ENCODE measurements at places on chromosomes 13 and 19.

- H3K36me3 ChIP-seq: no peaks in the 10 kb centered on the region
- no peaks in the 10 kb centered on the region for H3K27me3 ChIP-seq
- H3K27ac ChIP-seq: no peak overlapping the region
- H3K4me1 ChIP-seq: peaks cover 21% of the 10 kb centered on the region
- DNase-seq: no peak
These were observed 9.5 kb downstream of the PIP5K1C start for GRCh38 chr19:3690551-3691371.

- H3K27ac ChIP-seq: no peak overlapping the region
- DNase-seq: no peak
- no peak overlapping the region for H3K4me3 ChIP-seq
These were observed 109.0 kb upstream of the SOX1 start for GRCh38 chr13:111957913-111958450.

DNA sequence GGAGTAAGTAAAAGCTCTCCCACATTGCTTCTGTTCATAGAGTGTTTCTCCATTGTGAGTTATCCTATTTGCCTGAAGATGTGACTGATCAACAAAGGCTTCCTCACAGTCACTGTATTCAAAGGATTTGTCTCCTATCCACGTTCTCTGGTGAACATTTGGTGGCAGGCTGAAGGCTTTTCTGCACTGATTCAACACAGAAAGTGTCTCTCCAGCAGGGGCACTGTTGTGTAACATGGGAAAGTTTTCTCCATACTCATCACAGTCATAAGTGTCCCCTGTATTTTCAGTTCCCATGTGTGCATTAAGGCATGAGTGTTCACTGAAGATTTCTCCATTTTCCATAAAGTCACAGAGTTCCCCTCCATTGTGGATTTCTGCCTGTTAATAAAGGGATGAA lies 17.6 kb downstream of the ZNF121 start:
- no peaks in the 10 kb centered on the region for H3K27me3 ChIP-seq
- H3K4me1 ChIP-seq: no peaks in the 10 kb centered on the region
- DNase-seq: no peak
- peaks cover 31% of the 10 kb centered on the region for H3K36me3 ChIP-seq

GRCh38 chr13:32663660-32664059 lies 77.4 kb downstream of the PDS5B start:
- no peak for DNase-seq
- no peaks in the 10 kb centered on the region for H3K27me3 ChIP-seq
- no peaks in the 10 kb centered on the region for H3K36me3 ChIP-seq
- no peak overlapping the region for H3K27ac ChIP-seq
- no peak overlapping the region for H3K4me3 ChIP-seq

DNA sequence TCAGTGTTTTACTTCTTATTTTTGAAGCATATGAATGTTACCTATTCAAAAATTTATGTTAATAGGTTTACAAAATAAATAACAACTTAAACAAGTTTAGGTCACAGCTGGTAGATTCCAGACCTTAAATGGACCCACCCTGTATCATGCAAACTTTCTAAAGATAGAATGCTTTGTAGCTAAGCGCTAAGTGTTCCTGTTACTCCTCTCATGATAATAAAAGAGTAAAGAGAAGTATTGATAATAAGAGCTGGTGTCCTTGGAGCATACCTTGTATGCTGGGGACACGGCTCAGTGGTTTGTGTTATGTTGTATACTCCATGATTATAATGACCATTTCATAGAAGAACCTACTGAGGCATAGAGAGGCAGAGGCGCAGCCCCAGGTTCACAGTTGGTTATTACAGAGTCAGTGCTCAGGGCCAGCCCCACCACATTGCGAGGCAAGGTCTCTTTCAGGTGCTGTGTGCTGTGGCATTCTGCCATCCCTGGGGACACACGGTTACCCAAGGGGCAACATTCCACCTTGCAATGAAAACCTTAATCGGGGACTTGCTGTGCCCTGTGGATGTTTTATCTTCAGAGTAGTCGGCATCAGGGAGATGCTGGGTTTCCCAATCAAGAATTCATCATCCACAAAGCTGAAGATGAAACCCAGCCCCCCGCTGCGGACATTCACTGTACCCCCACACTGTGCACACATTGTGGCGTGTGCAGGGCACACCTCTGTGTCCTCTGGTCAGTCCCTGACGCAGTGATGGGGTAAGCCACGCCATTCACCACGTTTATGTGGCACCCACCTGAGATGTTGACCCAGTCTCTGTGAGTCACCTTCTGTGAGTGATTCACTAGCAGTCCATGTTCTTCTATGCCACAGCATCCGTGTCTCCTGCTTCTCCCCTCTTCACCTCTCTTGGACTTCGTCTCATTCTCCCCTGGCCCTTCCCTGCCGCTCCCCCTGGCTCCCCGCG lies 186.7 kb downstream of the COL4A1 start:
- no peak overlapping the region for H3K4me3 ChIP-seq
- H3K36me3 ChIP-seq: no peaks in the 10 kb centered on the region
- H3K27ac ChIP-seq: no peak overlapping the region
- H3K4me1 ChIP-seq: no peaks in the 10 kb centered on the region
- DNase-seq: no peak

- no peak overlapping the region for H3K4me3 ChIP-seq
- no peaks in the 10 kb centered on the region for H3K27me3 ChIP-seq
- no peak overlapping the region for H3K27ac ChIP-seq
- no peak for DNase-seq
- H3K4me1 ChIP-seq: no peaks in the 10 kb centered on the region
These were observed 3.9 kb downstream of the F10 start for GRCh38 chr13:113126265-113127150.

- H3K27me3 ChIP-seq: no peaks in the 10 kb centered on the region
- H3K27ac ChIP-seq: no peak overlapping the region
- DNase-seq: no peak
- H3K4me3 ChIP-seq: no peak overlapping the region
- no peaks in the 10 kb centered on the region for H3K36me3 ChIP-seq
These were observed 88.9 kb downstream of the HS6ST3 start for GRCh38 chr13:96178759-96179158.

GRCh38 chr13:20501120-20501519 lies 24.5 kb downstream of the CRYL1 start:
- H3K4me3 ChIP-seq: no peak overlapping the region
- no peaks in the 10 kb centered on the region for H3K27me3 ChIP-seq
- no peak for DNase-seq
- H3K27ac ChIP-seq: no peak overlapping the region

GRCh38 chr19:35059006-35059798 lies 17.7 kb downstream of the HPN start:
- no peak overlapping the region for H3K27ac ChIP-seq
- no peaks in the 10 kb centered on the region for H3K36me3 ChIP-seq
- H3K4me3 ChIP-seq: no peak overlapping the region
- no peak for DNase-seq
- no peaks in the 10 kb centered on the region for H3K4me1 ChIP-seq
- no peaks in the 10 kb centered on the region for H3K27me3 ChIP-seq

DNA sequence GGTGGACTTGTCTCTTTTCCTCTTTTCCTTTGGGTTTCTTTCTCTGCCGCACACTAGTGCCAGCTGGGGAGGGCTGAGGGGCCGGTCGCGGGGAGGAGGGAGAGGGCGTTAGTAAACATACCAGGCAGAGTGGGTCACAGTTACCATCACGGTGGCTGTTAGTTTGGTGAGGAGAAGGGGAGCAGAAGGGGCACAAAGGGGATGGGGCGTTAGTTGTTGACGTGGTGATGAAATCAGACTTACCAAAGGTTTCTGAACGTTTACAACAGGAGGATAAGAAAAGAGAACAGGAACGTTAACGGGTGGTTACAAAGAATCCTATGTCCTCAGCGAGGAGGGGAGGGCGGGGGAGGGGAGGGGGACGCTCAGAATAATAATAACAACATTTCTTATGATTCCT lies 77.9 kb downstream of the PTPRS start:
- H3K27me3 ChIP-seq: no peaks in the 10 kb centered on the region
- no peak overlapping the region for H3K4me3 ChIP-seq
- H3K4me1 ChIP-seq: peaks cover 3% of the 10 kb centered on the region
- no peak for DNase-seq
- H3K36me3 ChIP-seq: no peaks in the 10 kb centered on the region

DNA sequence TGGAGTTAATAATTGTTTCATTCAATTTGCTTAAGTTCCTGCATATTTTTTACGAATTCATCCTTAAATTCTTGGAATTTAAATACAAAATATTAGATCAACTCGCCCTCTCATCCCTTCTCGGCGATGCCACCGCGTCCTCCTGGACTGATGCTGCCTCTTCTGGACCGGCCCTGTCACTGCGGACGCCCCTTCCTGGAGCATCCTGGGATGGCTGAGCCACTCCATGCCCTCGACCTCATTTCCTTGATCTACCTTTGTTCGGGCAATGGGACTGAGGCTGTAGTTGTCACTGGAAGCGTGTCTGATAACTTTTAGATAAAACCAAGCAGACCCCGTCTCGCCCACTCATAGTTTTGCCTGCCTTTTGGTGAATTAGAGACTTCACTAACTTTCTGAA lies 283.7 kb downstream of the TEX29 start:
- H3K27ac ChIP-seq: no peak overlapping the region
- no peaks in the 10 kb centered on the region for H3K36me3 ChIP-seq
- DNase-seq: no peak
- H3K4me3 ChIP-seq: no peak overlapping the region
- H3K4me1 ChIP-seq: no peaks in the 10 kb centered on the region
- H3K27me3 ChIP-seq: no peaks in the 10 kb centered on the region

- H3K36me3 ChIP-seq: no peaks in the 10 kb centered on the region
- H3K27ac ChIP-seq: no peak overlapping the region
These were observed 172.5 kb downstream of the DLEU7 start for GRCh38 chr13:50670847-50671496.

DNA sequence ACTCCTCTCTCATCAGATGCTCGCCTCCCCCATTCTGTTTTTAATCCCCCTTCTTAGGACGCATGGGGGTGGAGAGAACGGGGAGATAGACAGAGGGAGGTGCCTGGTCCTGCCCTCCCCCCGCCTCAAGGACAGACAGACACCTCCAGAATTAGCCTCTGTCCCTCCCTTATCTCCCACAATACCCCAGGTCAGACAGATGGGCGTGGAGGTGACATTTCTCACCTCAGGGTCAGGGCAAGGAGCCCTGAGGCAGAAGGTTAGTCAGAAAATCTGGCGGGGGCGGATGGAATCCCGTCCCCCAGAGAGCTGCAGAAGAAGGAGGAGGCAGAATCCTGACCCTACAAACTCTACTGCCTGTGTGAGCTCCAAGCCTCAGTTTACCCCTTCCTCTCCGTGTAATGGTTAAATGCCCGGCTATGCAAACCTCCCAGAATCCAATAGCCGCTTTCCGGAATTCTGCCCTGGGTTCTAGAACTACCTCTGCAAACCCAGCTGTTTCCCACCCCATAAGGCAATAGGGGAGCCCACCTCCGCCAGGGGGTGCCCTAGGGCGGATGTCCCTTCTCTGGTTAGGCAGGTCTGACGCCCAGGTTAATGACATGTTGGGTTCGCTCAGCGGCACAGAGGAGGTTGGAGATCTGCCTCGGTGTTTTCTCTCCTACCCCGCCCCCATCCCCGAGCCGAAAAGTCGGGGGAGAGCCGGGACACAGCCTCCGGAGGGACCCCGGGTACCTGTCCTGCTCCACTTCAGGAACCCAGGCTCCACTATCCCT lies 900 bp downstream of the PPP1R13L start:
- H3K27ac ChIP-seq: peak overlapping the region; percentile 96
- peak overlapping the region; percentile 56 for H3K4me3 ChIP-seq
- H3K27me3 ChIP-seq: no peaks in the 10 kb centered on the region
- peaks cover 91% of the 10 kb centered on the region for H3K4me1 ChIP-seq
- H3K36me3 ChIP-seq: no peaks in the 10 kb centered on the region

DNA sequence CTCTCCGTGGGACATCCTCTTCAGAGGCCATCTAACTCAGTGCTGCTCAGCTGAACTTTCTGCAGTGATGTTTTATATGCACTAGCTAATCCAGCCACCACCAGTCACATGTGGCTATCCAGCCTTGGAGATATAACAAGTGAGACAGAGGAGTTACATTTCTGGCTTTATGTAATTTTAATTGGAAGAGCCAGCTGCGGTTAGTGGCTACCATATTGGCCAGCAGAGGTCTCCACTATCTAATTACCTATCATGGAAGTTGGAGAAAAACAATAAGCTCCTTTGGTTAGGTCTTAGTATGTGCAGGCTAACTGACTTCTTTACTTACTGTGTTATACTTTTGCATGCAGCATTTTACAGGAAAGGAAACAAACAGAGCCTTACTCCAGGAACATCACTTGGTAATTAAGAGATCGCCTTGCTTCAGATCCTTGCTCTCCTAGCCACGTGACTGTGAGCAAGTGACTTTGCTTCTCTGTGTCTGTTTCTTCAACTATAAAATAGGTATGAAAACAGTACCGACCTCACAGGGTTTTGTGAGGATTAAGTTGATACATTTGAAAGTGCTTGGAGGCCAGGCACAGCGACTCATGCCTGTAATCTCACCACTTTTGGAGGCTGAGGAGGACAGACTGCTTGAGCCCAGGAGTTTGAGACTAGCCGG lies 1.6 kb upstream of the KLK10 start:
- H3K36me3 ChIP-seq: no peaks in the 10 kb centered on the region
- peaks cover 86% of the 10 kb centered on the region for H3K4me1 ChIP-seq
- peak overlapping the region; percentile 89 for H3K27ac ChIP-seq
- DNase-seq: no peak
- H3K27me3 ChIP-seq: peaks cover 87% of the 10 kb centered on the region

GRCh38 chr19:28514166-28514565 lies 698.8 kb downstream of the UQCRFS1 start:
- no peaks in the 10 kb centered on the region for H3K36me3 ChIP-seq
- no peak overlapping the region for H3K4me3 ChIP-seq
- DNase-seq: no peak

GRCh38 chr19:19546751-19547162 lies 8.7 kb downstream of the CILP2 start:
- no peaks in the 10 kb centered on the region for H3K36me3 ChIP-seq
- peaks cover 7% of the 10 kb centered on the region for H3K4me1 ChIP-seq
- H3K4me3 ChIP-seq: no peak overlapping the region
- peaks cover 6% of the 10 kb centered on the region for H3K27me3 ChIP-seq
- no peak for DNase-seq

- H3K4me3 ChIP-seq: no peak overlapping the region
- H3K36me3 ChIP-seq: no peaks in the 10 kb centered on the region
- peaks cover 11% of the 10 kb centered on the region for H3K4me1 ChIP-seq
- no peaks in the 10 kb centered on the region for H3K27me3 ChIP-seq
- no peak for DNase-seq
These were observed 131.2 kb downstream of the IRS2 start for GRCh38 chr13:109655206-109655600.

GRCh38 chr19:459724-460511 lies 915 bp downstream of the SHC2 start:
- H3K4me3 ChIP-seq: peak overlapping the region; percentile 63
- no peaks in the 10 kb centered on the region for H3K36me3 ChIP-seq
- peak overlapping the region; percentile 69 for H3K27ac ChIP-seq
- DNase-seq: no peak
- H3K4me1 ChIP-seq: peaks cover 10% of the 10 kb centered on the region

DNA sequence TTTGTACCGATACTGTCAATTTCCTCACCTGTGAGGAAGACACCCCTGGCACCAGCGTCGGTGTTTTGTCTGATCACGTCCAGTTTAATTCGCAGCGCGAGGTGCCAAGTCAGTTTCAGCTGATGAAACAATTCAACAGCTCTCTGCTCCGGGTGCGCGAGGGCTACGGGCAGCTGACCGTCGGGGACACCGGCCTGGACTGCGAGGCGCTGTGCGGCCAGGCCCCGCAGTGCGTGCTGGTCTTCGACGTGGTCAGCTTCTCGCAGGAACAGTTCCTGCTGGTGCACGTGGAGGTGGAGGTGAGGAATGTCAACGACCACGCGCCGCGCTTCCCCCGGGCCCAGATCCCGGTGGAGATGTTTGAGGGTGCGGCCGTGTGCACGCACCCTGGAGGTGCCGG lies 171.5 kb downstream of the OLFM4 start:
- no peak overlapping the region for H3K4me3 ChIP-seq
- H3K27ac ChIP-seq: no peak overlapping the region
- H3K36me3 ChIP-seq: no peaks in the 10 kb centered on the region
- no peak for DNase-seq
- H3K4me1 ChIP-seq: no peaks in the 10 kb centered on the region
